Ovary (tissue), 10 donors: ENCODE measurements at places on chromosomes 2 and 18. TPM values are rescaled to one million over a fixed set of nuclear protein-coding genes. Genes with fewer than 3 reads are reported as not detected.
A peak's percentile ranks its signal among the peaks of the same experiment; 100 is the strongest.

DNA sequence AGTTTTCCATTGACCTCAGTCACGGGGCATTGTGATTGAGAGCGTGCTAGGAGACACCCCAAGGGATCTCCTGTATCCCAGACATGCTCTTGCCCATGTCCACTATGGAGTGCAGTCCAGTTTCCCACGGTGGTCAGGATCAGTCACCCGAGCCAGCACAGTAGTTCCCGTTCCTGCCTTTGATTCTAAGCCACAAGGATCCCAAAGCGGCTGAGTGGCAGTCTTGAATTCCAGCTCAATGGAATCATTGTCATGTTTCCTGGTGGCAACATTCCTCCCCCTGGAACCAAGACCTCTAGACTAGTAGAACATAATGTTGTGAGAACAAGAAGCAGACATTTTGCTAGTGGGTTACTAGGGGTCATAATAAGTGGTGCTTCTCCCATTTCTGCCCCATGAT is 154.3 kb downstream of the SEPTIN10 start:
- no peaks in the 10 kb centered on the region for H3K4me1 ChIP-seq
- DNase-seq, result no peak
- no peaks in the 10 kb centered on the region for H3K27me3 ChIP-seq
- no peaks in the 10 kb centered on the region for H3K36me3 ChIP-seq
- no peak overlapping the region for H3K27ac ChIP-seq

GRCh38 chr18:57787068-57787685 is 15.9 kb downstream of the ATP8B1 start:
- H3K36me3 ChIP-seq, result no peaks in the 10 kb centered on the region
- H3K27me3 ChIP-seq, result no peaks in the 10 kb centered on the region
- H3K4me3 ChIP-seq, result no peak overlapping the region
- H3K4me1 ChIP-seq, result peaks cover 3% of the 10 kb centered on the region

GRCh38 chr2:207231106-207231865 is 65.5 kb upstream of the KLF7 start:
- peaks cover 7% of the 10 kb centered on the region for H3K4me1 ChIP-seq
- no peak overlapping the region for H3K4me3 ChIP-seq
- no peaks in the 10 kb centered on the region for H3K27me3 ChIP-seq
- H3K27ac ChIP-seq, result no peak overlapping the region
- no peaks in the 10 kb centered on the region for H3K36me3 ChIP-seq
- DNase-seq, result no peak

DNA sequence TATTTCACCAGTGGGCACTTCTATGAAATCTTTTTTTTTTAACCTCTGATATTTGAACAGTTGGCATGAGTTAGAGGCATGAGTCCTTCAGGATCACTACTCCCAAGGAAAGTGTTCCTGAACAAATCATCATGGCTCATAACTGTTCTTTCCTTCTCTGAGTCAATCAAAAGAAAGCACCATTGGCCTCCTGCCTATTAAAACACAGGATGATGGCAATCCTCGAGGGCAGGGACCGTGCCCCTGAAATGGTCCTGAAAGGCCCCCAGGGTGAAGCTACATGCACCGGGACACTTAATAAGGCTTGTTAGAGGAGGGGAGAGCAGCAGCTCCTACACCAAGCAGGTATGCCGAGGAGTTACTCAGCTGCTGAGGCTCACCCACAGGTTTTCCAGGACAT is 43.5 kb downstream of the SLC14A2 start:
- no peak overlapping the region for H3K4me3 ChIP-seq
- H3K27me3 ChIP-seq, result no peaks in the 10 kb centered on the region
- no peak for DNase-seq
- H3K36me3 ChIP-seq, result no peaks in the 10 kb centered on the region
- no peaks in the 10 kb centered on the region for H3K4me1 ChIP-seq
- no peak overlapping the region for H3K27ac ChIP-seq

DNA sequence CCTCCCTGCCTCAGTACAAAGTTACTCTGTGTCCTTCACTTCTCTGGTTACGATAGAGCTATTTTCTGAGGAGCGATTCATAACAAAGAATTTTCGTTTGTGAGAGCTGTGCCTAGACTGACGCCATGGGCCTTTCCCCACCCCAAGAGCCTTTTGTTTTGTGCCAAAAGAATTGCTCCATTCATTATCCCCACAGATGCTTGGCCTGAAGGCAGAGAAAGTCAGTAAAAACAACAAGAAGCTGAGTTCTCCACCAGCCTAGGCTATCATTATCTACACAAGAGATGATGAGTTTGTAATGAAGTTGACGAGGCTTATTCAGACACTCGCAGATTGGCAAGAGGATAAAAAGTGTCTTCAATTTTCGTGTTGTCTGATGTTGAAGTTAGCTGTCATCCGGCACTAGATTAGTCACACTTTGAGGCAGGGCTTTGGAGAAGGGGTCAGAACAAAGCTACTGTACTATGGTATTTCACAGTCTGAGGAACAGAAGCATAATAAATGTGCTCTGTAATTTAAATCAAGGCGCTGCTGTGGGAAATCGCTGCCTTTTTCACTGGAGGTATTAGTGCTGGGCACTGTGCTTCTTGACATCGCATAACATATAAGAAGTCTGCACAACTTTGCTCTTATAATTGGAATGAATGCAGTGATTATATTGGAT is 278.4 kb upstream of the FIGN start:
- H3K4me3 ChIP-seq, result no peak overlapping the region
- no peaks in the 10 kb centered on the region for H3K27me3 ChIP-seq
- H3K4me1 ChIP-seq, result no peaks in the 10 kb centered on the region
- H3K36me3 ChIP-seq, result no peaks in the 10 kb centered on the region
- no peak for DNase-seq

- no peaks in the 10 kb centered on the region for H3K36me3 ChIP-seq
- H3K27ac ChIP-seq, result no peak overlapping the region
- no peaks in the 10 kb centered on the region for H3K27me3 ChIP-seq
- no peaks in the 10 kb centered on the region for H3K4me1 ChIP-seq
- no peak overlapping the region for H3K4me3 ChIP-seq
Measured at GRCh38 chr2:130261970-130262760, 63.9 kb upstream of the TUBA3E start.

DNA sequence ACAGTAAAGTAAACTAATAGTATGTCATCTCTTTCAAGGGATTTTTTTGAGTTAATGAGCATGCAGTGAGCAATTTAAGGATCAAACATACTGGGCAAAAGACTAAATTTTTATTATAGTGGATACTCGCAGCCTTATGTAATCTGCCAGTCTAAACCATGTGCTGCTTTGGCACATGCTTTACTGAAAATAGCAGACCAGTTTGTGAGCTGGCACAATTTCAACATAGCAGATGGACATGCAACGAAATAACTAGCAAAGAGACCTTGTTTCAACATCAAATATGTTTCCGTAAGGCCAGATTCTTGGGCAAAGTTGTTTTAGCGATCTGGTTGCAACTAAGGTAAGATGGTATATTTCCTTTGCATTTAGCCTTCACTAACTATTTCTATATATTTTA is 807.3 kb downstream of the NR4A2 start:
- no peak for DNase-seq
- H3K27me3 ChIP-seq, result peaks cover 2% of the 10 kb centered on the region
- no peak overlapping the region for H3K27ac ChIP-seq
- H3K4me1 ChIP-seq, result no peaks in the 10 kb centered on the region
- H3K4me3 ChIP-seq, result no peak overlapping the region
- H3K36me3 ChIP-seq, result no peaks in the 10 kb centered on the region

GRCh38 chr18:79599441-79599931 is 80.1 kb upstream of the CTDP1 start:
- no peaks in the 10 kb centered on the region for H3K4me1 ChIP-seq
- DNase-seq, result peak; percentile 23
- H3K4me3 ChIP-seq, result no peak overlapping the region
- no peak overlapping the region for H3K27ac ChIP-seq

DNA sequence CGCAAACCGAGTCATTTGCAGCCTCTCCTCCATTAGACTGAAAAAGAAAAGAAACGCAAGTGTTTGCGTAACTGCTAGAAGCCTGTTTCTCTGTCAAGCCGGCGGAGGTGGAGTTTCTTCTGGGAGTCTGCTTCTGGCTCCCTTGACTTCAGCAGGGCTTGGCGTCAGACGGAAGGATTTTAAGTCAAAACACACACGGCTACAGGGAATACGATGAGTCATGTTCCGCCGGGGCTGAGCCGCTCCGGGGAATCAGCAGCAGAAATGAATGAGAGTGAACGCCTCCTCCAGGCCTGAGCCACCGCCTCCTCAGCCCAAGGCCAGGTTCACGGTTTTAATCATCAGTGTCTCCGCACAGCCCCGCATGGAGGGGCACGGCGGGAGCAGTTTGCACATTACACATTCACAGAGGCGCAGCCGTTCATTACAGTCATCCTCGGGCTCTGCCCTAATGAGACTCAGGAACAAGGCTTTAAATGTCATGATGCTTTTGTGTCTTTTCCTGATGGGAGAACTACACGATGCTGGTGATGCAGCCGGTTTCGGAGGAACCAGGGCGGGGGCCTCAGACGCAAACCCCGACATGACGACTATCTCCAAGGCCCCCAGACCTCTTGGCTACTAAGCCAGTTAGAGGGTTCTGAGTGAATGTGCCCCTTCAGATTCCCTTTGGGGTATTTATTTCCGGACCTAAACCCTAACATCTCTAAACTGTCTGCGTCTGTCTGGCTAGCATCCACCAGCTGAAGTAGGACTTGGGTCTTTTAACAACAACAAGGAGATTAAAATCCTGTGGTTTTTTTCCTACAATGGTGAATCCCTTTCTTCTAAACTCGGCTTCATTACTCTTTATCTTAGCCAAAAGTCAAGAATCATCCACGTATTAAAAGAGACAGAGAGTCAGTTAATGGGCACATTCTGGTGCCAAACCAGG is 11.1 kb upstream of the SCG2 start:
- H3K36me3 ChIP-seq, result no peaks in the 10 kb centered on the region
- H3K27ac ChIP-seq, result peak overlapping the region; percentile 81
- peaks cover 2% of the 10 kb centered on the region for H3K4me1 ChIP-seq
- DNase-seq, result peak; percentile 92

- no peak for DNase-seq
- H3K4me3 ChIP-seq, result no peak overlapping the region
- no peaks in the 10 kb centered on the region for H3K36me3 ChIP-seq
- no peaks in the 10 kb centered on the region for H3K4me1 ChIP-seq
- H3K27ac ChIP-seq, result no peak overlapping the region
Measured at GRCh38 chr18:58694720-58695468, 23.6 kb downstream of the MALT1 start.

GRCh38 chr2:10160203-10160955 is 37.8 kb downstream of the RRM2 start:
- no peak for DNase-seq
- no peaks in the 10 kb centered on the region for H3K36me3 ChIP-seq
- H3K4me3 ChIP-seq, result no peak overlapping the region
- no peaks in the 10 kb centered on the region for H3K4me1 ChIP-seq
- H3K27me3 ChIP-seq, result no peaks in the 10 kb centered on the region

- peak; percentile 84 for DNase-seq
- H3K36me3 ChIP-seq, result no peaks in the 10 kb centered on the region
- peaks cover 10% of the 10 kb centered on the region for H3K4me1 ChIP-seq
- no peaks in the 10 kb centered on the region for H3K27me3 ChIP-seq
- no peak overlapping the region for H3K27ac ChIP-seq
Measured at GRCh38 chr2:120343433-120344105, 2.4 kb upstream of the INHBB start.

GRCh38 chr2:221914334-221914880 is 342.3 kb upstream of the EPHA4 start:
- DNase-seq, result no peak
- no peaks in the 10 kb centered on the region for H3K27me3 ChIP-seq
- H3K4me3 ChIP-seq, result no peak overlapping the region
- H3K27ac ChIP-seq, result no peak overlapping the region

GRCh38 chr2:897091-897490 is 53.6 kb upstream of the SNTG2 start:
- H3K36me3 ChIP-seq, result no peaks in the 10 kb centered on the region
- H3K27me3 ChIP-seq, result no peaks in the 10 kb centered on the region
- H3K4me3 ChIP-seq, result no peak overlapping the region
- no peaks in the 10 kb centered on the region for H3K4me1 ChIP-seq
- H3K27ac ChIP-seq, result no peak overlapping the region

- H3K36me3 ChIP-seq, result no peaks in the 10 kb centered on the region
- no peak for DNase-seq
- H3K4me1 ChIP-seq, result no peaks in the 10 kb centered on the region
- H3K27ac ChIP-seq, result no peak overlapping the region
- H3K4me3 ChIP-seq, result no peak overlapping the region
Measured at GRCh38 chr2:168396131-168396530, 59.9 kb upstream of the CERS6 start.

- DNase-seq, result no peak
- H3K27me3 ChIP-seq, result no peaks in the 10 kb centered on the region
- peaks cover 13% of the 10 kb centered on the region for H3K4me1 ChIP-seq
- peak overlapping the region; percentile 86 for H3K27ac ChIP-seq
- no peak overlapping the region for H3K4me3 ChIP-seq
Measured at GRCh38 chr2:54672590-54673456, 50.6 kb upstream of the EML6 start.

DNA sequence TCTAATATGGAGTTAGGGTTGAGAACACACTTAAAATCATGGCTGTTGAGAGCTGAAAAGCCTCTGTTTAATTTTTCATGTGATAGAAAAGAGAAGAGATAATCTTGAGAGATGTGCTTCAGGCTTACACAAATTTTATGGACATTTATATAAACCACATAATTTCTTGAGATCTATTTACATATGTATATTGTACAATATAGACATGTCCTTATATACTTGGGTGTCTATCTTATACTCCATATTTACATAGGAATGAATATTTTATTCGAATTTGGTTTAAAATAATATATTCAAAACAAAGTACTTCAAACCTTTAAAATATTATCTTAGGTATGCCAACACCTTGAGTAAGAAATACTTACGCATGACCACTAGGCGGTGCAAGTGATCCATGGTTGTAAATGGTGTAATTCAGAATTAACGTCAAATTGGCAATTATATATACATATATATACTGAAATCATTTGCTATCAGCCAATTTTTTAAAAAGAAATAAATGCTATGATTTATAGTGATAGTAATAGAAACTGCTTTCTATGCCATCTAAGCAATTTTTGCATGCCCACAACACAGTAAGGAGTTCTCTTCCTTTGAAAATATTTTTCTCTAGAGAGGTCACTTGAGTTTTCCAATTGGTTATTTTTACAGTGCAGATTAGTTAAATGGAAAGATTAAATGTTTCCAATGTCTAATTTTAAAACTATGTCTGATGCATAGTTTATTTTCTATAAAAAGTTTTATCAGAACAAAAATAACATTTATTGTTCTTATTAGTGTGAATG is 37.6 kb upstream of the SPAG16 start:
- H3K27ac ChIP-seq, result no peak overlapping the region
- H3K36me3 ChIP-seq, result no peaks in the 10 kb centered on the region
- H3K4me3 ChIP-seq, result no peak overlapping the region
- H3K4me1 ChIP-seq, result no peaks in the 10 kb centered on the region
- H3K27me3 ChIP-seq, result no peaks in the 10 kb centered on the region

DNA sequence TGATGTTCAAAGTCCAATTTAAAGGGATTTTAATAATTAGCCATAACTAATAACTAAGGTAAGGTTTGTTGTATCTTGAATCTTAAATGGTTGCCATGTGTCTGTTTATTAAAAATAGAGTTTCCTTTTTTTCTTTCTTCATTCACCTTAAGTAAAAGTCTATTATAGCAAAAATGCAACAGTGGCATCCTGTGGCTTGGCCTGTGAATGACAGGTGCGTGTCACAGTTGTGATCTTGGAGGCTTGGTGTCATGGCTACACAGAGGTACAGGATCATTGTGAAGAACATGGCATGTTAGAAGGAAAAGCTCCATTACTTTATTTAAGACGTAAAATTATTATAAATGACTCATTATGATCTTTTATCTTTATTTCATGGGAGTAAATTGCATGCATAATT is 246.1 kb downstream of the BCL2 start:
- H3K4me3 ChIP-seq, result no peak overlapping the region
- no peaks in the 10 kb centered on the region for H3K4me1 ChIP-seq
- no peak for DNase-seq

The AQP12A gene
- not detected for total RNA-seq

The MYL12B gene
- total RNA-seq, result 194 TPM

The AGXT gene
- 0.79 TPM for total RNA-seq

The CD8B2 gene
- total RNA-seq, result not detected

The PIEZO2 gene
- total RNA-seq, result 2.4 TPM

The RGPD8 gene
- total RNA-seq, result 18.4 TPM
